ENCODE measurements at places on chromosomes 12 and 14.

DNA sequence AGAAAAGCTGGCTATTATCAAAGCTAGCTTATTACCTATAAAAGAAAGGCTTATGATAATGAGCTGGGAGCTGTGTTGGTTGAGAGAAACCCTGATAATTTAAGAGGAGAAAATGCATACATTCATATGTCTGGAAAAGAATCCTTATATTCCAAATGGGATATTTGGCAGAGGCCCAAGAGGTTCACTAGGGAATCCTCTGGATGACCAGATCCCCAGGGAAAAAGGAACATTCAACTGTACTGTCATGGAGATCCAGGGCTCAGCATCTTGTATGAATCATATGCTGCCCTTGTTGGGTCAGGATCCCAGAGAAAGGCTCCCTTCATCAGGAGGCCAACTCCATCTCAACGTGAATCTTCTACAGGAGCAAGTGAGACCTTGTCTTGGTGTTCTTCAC, 16.6 kb upstream of the FBXO34 start:
- no peak for DNase-seq

DNA sequence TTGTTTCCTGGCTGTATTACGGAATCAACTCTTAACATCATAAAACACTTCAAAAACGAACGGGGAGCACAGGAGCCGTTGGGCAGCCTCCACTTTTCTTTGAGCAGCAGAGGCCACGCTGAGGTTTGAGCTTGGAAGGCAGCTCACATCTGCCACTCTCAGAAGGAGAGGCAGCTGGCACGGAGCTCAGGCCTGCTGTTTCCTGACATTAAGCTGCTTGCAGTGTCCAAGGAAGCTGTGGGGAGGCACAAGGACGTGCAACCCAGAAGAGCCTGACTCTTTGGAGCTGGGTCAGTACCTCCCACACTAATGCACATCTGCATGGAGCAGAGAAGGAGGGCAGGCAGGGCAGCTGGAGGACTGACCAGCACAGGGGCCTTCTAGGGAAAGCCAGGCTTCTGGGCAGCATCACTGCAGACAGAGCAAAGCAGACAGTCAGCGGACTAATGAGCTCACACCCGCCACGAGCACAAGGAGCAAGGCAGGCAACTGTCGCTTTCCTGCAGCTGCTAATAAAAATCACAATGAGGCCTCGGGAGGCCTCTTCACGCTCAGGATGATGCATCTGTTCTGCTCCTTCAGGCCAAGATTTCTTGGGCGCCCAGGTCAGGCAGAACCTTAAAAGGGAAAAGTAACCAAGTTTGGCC, 211.1 kb downstream of the GLT1D1 start:
- no peak for DNase-seq

GRCh38 chr12:79624378-79624777, 66.4 kb downstream of the PAWR start:
- peak; percentile 16 for DNase-seq

- peak; percentile 10 for DNase-seq
Measured at GRCh38 chr14:80988735-80989429, 33.5 kb downstream of the TSHR start.

- DNase-seq = no peak
Measured at GRCh38 chr12:57236925-57237595, 7.5 kb downstream of the SHMT2 start.

GRCh38 chr12:89892436-89892835, 183.8 kb upstream of the ATP2B1 start:
- no peak for DNase-seq

GRCh38 chr12:112939761-112940381, 1.6 kb downstream of the OAS3 start:
- no peak for DNase-seq

GRCh38 chr14:39562175-39562574, 129.9 kb upstream of the FBXO33 start:
- DNase-seq = no peak

GRCh38 chr14:102980409-102980810, 57.9 kb downstream of the AMN start:
- no peak for DNase-seq

GRCh38 chr14:68759937-68760336, 32.9 kb downstream of the ZFP36L1 start:
- no peak for DNase-seq

DNA sequence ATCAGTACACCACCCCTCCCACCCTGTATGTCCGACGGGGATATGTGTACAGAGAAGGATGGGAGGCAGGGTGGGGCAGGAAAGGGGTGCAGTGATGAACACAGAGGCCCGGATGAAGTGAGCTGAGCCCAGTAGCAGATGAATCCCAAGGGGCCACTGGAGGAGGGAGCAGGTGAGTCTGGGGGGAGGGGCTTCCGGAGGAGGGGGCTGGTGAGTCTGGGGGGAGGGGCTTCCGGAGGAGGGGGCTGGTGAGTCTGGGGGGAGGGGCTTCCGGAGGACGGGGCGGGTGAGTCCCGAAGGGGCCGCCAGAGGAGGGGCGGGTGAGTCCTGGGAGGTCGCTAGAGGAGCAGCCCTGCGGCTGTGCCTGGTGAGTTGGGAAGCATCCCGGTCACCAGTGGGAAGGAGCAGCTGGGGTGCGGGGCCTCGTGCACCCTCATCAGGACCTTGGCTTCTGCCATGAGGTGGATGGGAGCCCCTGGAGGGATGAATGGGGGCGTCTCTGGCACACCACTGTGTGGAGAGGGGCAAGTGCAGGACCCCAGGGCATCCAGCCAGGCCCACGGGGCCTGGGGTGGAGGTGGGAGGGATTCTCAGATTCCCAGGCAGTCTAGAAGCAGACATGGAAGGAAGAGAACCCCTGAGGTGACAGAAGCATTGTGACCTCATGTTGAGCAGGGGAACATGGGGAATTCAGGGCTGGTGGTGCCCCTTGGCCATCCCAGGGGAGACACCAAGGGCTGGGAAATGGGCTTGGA, 14.0 kb downstream of the BEGAIN start:
- DNase-seq = no peak

DNA sequence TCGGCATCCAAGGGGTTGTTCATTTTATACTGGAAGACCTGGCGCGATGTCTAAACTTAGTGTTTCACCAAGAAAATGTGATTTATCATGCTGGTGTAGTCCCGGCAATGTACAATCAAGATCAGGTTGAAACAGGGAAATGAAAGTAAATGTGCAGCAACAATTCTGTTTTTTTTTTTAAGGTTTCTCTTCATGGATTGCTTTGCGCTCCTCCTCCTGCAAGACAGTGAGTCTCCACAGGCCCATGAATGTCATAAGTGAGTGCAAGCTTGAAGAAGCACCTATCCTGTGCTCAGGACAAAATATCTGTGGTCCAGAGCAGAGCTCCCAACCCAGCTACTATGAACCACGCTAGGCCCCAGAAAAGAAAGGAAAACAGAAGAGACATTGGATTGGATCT, 143.4 kb downstream of the KCNK10 start:
- DNase-seq = no peak

DNA sequence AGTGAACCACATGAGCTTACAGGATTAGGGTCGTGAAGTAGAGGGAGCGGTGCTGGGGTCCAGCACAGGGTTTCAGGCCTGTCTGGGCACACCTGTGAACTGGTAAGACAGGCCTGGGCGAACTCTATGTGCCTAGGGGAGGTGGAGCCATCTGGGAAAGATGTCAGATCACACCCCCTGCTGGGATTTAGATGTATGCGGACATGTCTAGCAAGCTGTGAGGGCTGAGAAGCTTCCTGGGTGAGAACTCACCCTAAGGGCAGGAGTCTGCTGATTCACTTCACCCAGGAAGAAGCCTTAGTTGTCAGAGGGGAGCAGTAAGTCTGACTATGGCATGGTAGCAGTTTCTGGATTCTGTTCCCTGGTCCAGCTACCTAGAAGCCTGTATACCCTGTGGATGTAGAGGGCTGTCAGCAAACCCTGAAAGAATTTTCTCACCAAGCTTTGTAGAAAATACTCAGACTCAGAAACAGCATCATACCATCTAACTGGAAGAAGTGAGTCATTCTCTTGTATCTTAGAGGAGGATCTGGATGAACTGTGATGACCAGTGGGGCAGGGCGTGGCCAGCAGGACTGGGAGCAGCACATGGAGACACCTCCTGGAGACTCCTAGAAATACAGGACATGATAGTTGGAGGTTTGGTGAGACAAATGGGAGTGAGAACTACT, 11.2 kb upstream of the PYGL start:
- peak; percentile 98 for DNase-seq

DNA sequence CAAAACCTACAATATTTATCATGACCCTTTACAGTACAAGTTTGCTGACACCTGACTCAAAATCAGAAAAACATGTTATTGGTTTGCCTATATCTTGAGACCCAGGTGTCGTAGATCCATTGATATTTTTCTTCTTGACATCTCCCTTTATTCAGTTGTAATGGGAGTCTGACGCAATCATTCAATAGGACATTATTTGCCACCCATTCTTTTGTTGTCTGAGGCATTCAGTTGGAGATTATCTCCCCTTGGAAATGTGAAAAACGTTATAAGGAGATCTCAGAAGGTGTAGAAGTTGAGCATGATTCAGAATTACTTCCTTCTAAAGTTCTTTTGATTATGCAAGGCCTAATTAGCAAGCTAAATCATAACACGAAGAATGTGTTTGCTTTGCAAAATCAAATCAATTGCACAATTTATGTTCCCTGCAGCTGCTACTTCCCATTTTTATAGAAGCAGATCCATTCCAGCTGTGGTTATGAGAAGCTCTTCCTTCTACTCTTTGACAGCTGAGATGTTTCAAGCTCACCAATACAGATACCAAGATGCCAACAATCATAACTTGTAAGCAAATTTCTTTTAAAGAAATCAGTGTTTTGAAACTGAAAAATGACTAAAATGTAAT, 228.2 kb upstream of the SYT1 start:
- no peak for DNase-seq

DNA sequence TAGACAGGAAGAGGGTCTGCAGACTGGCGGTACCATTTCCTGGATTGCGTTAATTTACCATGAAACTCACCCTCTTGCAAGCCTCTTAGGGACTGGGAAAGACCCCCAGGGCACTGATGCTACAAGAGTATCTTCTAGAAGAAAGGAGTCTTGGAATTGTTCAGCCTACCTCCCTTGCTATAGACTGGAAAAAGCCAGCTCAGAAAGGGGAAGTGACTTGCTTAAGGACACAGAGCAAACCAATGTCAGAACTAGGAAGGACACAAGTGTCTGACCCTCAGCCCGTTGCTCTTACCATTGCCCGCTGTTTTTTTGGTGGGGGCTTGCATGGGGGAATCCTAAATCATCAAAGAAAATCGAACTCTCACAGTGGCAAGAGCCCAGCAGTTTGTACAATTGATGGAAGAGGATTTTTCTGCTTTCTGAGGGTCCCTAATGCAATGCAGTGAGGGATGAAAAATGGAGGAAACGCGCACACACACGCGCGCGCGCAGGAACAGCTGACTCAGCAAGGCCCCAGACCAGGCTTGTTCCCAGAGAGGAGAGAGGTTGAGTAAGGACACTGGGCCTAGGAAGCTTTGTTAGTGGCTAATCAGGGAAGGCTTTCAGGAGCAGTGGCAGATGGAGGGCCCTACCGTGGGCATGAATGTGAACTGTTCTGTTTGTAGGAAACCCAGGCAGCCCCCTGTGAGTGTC, 50.9 kb downstream of the RIN3 start:
- DNase-seq = no peak

DNA sequence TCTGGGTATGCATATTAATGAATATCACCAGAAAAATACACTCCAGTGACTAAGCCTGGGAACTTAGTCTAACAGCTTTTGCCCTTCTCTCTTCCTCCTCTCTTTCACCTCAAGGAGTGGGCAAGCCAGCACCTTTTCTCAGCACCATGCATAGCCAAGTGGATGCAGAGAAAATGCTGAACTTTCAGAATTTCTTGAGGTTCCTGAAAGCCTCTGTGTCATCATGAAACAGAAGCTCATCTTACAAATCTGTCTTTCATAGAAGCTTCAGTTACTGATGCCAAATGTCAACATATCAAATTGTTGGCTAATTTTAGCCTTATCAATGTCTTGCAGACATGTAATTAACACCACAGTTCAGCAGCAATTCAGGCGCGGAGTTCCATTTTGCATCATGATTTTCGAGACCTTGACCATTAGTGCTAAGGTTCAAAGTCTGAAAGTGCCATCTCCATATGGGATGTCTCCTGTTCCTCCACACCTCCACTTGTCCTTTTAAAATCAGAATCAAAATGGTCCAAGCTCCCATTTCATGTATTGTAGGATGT, 51.1 kb upstream of the RPH3A start:
- no peak for DNase-seq

DNA sequence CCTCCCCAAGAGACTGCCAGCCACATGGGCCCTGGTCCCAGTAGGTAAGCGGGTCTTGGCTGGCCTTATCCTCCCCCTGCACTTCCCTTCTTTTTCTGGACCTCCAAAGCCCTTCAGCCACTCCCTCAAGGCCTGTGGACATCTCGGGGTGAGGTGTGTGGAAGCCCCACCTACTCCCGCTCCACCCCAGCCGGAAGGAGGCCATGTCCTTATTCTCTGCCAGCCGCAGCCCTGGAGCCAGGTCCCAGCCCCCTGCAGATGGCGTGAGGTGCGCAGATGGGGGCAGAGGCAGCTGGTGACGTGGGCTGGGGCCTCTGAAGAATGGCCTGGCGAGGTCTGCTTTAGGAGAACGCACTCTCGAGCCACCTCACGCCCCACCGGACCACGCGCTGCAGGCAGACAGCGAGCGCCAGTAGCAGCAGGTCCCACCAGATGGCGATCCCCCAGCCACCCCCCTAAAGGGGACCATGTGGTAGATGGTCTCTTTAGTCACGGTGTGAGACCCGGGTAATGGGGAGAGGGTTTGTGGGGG, 167.1 kb downstream of the TSPAN9 start:
- no peak for DNase-seq

GRCh38 chr14:61704554-61704953, 9.2 kb downstream of the HIF1A start:
- DNase-seq = no peak

GRCh38 chr12:79547735-79548609, 142.8 kb downstream of the PAWR start:
- DNase-seq = peak; percentile 77

DNA sequence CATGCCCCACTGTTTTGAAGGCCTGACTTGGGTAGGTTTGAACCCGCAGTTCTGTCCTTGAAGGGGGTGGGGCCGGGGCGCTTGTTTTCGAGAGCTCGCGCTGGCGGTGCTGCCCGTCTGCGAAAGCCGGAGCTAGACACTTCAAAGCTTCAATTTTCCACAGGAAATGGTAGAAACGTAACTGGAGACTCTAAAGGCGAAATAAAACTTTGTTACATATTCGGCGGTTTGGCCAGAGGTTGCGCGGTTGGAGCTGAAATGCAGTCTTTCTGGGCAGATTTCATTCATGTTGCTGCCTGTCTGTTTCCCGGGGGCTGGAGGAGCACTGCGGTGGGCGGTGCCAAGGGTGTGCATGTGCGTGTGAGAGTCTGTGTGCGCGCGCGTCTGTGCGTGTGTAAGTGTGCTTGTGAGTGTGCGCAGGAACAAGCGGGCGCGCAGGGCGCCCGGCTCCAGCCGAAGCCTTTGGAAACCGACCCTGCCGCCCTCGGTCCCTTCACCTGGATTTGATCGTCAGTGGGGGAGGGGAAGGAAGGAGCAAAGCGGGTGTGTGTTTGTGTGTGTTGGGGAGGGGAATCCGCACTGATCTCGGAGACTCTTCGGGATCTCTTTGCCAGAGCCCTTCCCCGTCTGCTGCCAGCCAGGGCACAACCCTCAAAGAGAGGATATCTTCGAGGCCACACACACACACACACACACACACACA, 227.7 kb upstream of the CRY1 start:
- DNase-seq = peak; percentile 29

Data from brain microvascular endothelial cell (primary cell).